ENCODE measurements at places on chromosomes 5 and 9.

DNA sequence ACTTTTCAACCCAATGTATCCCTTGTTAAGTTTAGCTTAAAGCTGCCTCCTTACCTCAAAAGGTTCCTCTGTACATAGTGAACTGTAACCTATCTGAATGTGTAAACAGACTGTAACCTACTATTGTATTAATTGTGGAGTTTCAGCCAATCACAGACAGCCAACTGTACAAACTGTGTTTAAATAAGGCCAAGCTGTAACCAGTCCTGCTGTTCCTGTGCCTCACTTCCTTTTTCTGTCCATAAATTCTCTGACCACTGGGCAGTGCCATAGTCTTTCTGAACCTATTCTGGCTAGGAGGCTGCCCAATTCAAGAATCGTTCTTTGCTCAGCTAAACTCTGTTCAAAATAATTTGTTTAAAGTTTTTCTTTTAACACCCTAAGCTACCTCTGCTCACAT, 74.7 kb upstream of the DAPK1 start:
- DNase-seq: no peak

GRCh38 chr9:84499969-84500582, 159.5 kb upstream of the SLC28A3 start:
- no peak for DNase-seq

DNA sequence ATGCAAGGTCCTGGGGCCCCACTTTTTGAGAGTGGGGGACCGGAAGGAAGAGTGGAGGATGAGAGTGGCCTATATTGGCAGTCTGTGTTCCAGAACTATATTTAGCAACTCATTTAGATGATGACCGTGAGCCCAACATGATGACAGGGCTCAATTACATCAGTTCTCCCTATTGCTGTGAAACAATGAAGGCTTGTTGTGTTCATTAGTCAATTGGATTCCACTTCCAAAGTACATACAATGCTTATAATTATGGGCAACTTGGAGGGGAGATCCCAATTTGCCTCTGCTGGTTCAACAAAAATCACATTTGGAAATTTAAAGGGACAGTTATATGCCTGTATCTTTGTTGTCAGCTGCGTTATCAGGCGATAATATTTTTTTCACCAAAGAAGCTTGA, 91.1 kb downstream of the TARS1 start:
- no peak for DNase-seq

DNA sequence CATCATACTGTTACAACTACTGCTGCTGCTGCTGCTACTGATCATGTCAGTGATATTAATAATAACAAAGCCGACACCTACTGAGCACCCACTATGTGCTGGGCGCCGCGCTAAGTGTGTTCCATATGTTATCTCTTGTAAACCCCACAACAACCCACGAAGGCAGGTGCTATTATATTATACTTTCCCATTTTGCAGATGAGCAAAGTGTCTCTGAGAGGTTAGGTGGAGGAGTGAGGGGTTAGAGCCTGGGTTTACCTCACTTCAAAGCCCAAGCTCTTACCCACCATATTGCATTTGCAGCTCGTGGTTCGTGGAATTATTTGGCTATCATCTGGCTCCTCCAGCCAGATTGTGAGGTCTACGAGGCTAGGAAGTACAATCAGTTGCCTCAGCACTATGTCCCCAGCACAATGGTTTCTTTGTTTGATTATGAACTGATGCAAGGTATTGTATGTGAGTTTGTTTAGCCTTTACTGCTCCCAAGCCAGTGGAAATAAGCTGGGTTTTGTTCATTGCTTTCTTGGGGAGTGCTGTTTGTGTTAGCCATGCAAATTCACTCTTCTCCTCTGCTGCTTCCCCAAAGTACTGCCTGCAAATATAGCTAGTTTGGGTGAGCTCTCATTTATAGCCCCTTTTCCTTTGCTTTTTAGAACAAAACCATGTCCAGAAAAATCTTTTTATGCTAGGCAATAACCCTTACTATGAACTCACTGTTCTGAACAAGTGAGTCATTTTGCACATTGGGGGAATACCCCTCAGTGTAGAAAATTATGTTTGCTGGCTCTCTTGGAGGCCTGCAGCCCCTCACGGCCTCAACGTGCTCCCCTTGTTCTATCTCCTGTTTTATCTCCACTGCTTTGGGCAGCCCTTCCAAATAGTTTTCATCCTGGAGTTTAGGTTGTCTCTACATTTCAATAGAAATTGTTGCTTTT, 47.9 kb downstream of the ALG2 start:
- no peak for DNase-seq

- DNase-seq: no peak
Measured at GRCh38 chr9:133821601-133822429, 83.7 kb upstream of the SARDH start.

DNA sequence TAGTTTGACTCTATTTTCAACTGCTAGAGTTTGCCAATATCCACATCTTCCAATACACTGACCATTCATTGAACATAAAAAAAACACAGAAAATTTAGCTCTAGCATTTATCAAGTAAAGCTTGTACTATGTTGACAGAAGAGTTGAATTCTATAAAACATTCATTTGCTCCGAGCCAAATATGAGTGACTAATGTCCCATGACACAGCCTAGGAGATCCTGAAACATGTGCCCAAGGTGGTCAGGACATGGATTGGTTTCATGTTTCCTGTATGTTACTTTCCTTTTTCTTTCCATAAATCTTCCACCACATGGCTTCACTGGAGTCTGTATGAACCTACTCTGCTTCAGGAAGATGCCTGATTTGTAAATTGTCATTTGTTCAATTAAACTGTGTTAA, 122.4 kb upstream of the PRDM9 start:
- no peak for DNase-seq

DNA sequence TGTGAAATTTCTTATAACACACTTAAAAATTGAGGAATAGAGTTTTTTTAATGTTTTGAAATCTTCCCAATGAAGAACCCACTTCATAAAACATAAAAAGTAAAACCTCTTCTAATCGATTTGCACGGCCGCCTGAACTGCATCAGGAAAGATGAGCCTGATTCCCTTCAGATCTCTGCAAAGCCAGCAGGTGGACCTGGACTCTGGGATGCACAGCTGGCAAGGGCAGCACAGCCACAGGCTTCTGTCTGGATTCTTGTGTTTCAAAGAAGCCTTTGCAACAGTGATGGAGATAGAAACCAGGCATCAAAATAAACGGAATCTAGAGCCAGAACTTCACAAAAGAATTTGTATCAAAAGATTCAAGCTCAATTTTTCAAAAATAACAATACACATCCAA, 36.0 kb upstream of the SPATA31C2 start:
- DNase-seq: no peak

- DNase-seq: no peak
Measured at GRCh38 chr9:25048098-25048724, 502.5 kb upstream of the IZUMO3 start.

DNA sequence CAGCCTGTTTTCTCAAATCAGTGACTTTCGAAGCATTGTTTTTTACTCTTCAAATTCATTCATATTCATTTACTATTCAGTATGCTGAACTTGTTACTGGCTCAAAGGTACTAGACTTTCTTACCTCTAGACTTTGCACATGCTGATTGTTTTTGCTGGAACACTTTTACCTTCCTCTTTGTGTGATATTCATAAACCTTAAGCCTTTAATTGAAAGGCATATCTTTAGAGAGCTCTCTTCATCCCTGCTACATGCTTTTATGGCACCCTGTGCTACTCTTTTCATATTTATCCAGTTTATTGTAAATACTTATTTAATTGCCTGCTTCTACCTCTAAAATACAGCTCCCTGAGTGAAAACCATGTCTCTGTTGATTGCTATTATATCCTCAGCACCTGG, 48.7 kb upstream of the LRRC19 start:
- DNase-seq: no peak
